CD14-positive monocyte (primary cell): ENCODE measurements at places on chromosomes 16 and 17. TPM values are rescaled to one million over a fixed set of nuclear protein-coding genes. Genes with fewer than 3 reads are reported as not detected.

DNA sequence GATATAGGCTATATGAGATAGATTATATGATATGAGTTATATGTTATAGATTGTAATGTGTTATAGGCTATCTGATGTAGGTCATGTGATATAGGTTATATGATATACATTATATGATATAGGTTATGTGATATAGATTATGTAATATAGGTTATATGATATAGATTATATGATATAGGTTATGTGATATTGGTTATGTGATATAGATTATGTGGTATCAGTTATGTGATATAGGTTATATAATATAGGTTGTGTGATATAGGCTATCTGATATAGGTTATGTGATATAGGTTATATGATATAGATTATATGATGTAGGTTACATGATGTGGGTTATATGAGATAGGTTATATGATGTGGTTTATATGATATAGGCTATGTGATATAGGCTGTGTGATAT is 68.5 kb downstream of the RGS9 start:
- no peaks in the 10 kb centered on the region for H3K27me3 ChIP-seq
- H3K4me3 ChIP-seq = no peak overlapping the region
- no peak overlapping the region for H3K27ac ChIP-seq
- peaks cover 12% of the 10 kb centered on the region for H3K4me1 ChIP-seq
- no peak for DNase-seq

- no peak for DNase-seq
- H3K27ac ChIP-seq = no peak overlapping the region
- no peak overlapping the region for H3K4me3 ChIP-seq
- H3K36me3 ChIP-seq = no peaks in the 10 kb centered on the region
- H3K4me1 ChIP-seq = no peaks in the 10 kb centered on the region
- no peaks in the 10 kb centered on the region for H3K27me3 ChIP-seq
Observed at GRCh38 chr16:50494501-50495491, 53.4 kb upstream of the NKD1 start.

DNA sequence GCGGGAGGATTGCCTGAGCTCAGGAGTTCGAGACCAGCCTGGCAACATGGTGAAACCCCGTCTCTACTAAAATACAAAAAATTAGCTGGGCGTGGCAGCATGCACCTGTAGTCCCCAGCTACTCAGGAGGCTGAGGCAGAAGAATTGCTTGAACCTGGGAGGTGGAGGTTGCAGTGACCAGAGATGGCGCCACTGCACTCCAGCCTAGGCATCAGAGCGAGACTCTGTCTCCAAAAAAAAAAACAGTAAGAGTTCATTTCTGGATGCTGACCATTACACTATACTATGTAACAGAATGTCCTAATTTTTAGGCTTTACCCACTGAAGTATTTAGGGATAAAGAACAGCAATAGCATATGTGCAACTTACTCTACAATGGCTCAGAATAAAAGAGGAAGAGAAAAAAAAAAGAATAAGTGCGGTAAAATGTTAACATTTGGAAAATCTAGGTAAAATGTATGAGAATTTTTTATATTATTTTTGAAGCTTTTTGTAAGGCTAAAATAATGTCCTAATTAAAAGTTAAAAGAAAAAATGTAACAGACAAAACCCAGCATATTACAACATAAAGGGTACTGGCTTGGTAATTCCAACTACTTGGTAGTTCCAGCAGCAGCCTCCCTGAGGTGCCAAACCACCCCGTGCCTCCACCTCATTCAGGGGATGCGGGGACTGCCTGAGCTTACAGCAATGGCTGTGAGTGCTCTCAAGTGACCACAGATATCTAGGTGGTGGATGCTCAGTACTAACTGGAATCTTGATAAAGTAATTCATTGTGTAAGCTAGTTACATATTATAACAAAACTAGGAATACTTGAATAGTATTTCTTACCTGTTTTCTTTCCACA is 10.9 kb downstream of the COPS3 start:
- no peaks in the 10 kb centered on the region for H3K27me3 ChIP-seq

GRCh38 chr16:81921843-81922584 is 89.3 kb downstream of the SDR42E1 start:
- H3K4me3 ChIP-seq = no peak overlapping the region
- peaks cover 84% of the 10 kb centered on the region for H3K36me3 ChIP-seq
- no peaks in the 10 kb centered on the region for H3K4me1 ChIP-seq
- no peaks in the 10 kb centered on the region for H3K27me3 ChIP-seq
- no peak overlapping the region for H3K27ac ChIP-seq
- DNase-seq = no peak

DNA sequence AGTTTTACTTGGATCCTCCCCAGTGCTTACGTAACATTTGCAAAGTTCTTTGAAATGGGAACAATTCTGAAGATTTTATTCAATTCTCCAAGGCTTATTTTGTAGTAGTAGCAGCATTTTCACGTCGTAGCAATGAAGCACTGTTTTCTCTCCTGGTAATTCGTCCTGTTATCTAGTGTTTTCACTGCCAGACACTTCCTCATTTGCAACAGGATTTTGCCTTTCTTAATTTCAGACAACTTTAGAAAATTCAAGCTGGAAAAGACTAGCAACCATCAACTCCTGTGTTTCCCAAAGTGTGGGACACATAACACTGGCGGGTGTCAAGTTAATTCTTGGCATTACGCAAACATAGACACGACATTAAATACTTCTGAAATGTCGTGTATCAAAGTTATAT is 131.6 kb downstream of the CHD9NB start:
- H3K27me3 ChIP-seq = no peaks in the 10 kb centered on the region
- H3K27ac ChIP-seq = no peak overlapping the region
- no peaks in the 10 kb centered on the region for H3K4me1 ChIP-seq
- H3K36me3 ChIP-seq = no peaks in the 10 kb centered on the region
- DNase-seq = no peak
- no peak overlapping the region for H3K4me3 ChIP-seq

DNA sequence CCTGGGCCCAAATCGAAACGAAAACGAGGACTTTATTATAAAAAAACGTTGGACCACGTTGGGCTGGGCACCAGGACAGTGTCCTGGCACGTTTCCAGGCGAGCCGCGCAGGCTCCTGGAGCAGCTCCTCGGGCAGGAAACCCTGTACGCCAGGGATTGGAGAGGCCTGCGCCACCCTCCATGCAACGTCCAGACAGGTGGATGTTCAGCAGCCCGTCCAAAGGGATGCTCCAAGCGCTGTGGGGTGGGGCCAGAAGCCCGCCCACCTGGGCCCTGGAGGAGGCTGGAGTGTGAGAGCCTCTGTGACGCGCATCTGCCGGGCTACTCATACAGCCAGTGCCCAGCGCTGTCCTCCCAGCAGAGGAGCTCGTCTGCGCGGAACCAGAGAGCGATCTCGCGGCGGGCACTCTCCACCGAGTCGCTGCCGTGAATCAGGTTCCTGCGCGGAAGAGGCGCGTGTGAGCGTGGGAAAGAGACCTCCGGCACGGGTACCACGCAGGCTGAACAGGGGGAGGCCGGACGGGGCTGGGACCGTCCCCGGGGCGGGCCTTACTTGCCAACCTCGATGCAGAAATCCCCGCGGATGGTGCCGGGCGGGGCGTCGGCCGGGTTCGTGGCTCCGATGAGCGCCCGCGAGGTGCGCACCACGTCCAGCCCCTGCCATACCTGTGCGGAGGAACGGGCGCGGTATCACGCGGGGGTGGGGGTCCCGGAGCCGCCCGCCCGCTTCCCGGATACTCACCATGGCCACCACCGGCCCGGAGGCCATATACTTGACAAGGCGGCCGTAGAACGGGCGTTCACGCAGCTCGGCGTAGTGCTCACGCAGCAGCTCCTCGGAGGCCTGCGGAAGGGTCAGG is 785 bp downstream of the NME3 start:
- H3K4me1 ChIP-seq = peaks cover 30% of the 10 kb centered on the region
- no peaks in the 10 kb centered on the region for H3K27me3 ChIP-seq
- H3K36me3 ChIP-seq = peaks cover 43% of the 10 kb centered on the region
- H3K27ac ChIP-seq = no peak overlapping the region
- H3K4me3 ChIP-seq = peak overlapping the region; percentile 49

DNA sequence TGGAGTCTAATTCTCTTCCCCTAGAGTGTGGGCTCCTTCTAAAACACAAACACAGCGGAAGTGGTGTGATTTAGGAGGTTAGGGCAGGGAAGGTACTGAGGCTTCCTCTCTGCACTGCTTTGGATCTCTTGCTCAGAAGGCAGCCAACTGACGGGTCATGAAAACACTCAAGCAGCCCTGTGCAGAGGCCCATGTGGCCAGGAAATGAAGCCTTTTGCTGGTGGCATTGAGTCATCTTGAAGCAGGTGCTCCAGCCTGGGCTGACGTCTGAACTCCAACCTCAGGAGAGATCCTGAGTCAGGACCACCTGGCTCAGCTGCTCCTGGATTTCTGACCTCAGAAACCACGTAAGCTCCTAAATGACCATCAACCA is 72.9 kb downstream of the MRM1 start:
- peaks cover 6% of the 10 kb centered on the region for H3K4me1 ChIP-seq
- DNase-seq = no peak

DNA sequence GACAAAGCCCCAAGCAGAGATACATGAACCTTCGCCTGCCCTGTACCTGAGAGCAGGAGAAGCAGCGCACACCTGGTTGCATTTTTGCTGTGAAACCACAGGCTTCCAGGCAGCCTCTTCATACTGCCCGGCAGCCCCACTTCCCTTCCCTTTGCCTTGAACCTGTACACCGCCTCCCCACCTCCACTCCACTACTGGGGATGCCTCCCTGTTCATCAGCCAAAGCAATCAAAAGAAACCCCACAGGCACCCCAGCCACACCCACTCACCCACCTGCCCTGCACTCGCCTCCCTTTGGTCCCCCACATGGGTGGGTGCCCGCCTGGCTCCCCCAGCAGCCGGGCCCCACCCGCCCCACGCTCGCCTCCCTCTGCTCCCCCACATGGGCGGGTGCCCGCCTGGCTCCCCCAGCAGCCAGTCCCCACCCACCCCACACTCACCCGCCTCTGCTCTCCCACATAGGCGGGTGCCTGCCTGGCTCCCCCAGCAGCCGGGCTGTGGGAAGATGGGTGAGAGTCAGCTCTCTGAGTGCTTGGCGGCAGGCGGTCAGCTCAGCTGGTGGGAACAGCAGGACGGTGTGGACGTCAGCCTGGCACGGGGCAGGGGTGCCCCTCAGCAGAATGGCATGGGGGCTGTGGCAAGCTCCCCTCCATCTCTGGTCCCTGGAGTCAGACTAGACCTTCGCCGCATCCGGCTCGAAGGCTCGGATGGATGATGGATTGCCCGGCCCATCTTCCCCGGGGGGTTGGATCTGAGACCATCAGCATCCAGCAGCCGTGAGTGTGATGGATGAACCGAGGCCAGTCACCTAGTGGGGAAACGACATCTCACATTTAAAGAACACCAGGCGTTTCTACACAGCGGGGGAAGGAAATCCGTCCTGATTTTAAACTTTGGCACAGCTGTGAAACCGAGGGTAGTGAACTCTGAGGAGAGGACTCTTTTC is 135.6 kb downstream of the BANP start:
- no peaks in the 10 kb centered on the region for H3K27me3 ChIP-seq
- H3K36me3 ChIP-seq = peaks cover 7% of the 10 kb centered on the region
- no peak overlapping the region for H3K4me3 ChIP-seq
- peaks cover 13% of the 10 kb centered on the region for H3K4me1 ChIP-seq
- H3K27ac ChIP-seq = no peak overlapping the region
- DNase-seq = no peak

- no peaks in the 10 kb centered on the region for H3K36me3 ChIP-seq
- no peak for DNase-seq
- peaks cover 3% of the 10 kb centered on the region for H3K27me3 ChIP-seq
- peak overlapping the region; percentile 30 for H3K4me3 ChIP-seq
- no peak overlapping the region for H3K27ac ChIP-seq
Observed at GRCh38 chr16:87016046-87017035, 300.9 kb downstream of the C16orf95 start.

DNA sequence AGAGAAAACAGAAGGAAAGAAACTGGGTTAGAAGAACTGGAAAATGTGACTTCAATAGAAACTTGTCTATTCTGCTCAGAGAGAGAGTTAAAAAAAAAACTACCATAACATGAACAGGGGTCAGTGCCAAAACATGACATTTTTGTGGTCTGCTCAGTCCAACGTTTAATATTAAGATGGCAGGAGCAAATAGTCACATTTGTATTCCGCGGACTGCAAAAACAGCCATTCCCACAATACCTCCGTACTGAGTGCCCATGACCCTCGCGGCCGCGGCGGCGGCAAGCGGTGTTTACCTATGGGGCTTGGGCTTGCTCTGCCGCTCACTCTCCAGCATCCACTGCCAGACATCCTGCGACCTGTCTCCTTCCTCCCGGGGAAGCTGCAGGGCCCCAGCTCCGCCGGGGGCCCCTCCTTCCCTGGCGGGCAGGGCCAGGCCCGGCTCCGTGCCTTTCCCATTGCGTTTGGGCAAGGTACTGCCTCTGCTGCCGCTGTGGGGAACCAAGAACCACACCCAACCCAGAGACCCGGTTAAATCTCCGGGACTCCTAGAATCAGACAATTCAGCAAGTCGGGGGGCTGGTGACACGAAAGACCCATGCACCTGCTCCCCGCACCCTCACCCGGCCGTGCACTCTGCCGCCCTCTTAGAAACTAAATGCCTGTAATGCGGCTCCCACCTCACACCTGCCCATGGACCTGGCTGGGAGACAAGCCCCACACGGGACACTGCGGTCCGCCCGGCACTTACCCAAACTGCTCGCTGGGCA is 24.7 kb downstream of the AXIN2 start:
- no peak overlapping the region for H3K27ac ChIP-seq
- H3K4me1 ChIP-seq = no peaks in the 10 kb centered on the region
- no peak for DNase-seq
- no peaks in the 10 kb centered on the region for H3K36me3 ChIP-seq
- H3K4me3 ChIP-seq = no peak overlapping the region
- no peaks in the 10 kb centered on the region for H3K27me3 ChIP-seq

DNA sequence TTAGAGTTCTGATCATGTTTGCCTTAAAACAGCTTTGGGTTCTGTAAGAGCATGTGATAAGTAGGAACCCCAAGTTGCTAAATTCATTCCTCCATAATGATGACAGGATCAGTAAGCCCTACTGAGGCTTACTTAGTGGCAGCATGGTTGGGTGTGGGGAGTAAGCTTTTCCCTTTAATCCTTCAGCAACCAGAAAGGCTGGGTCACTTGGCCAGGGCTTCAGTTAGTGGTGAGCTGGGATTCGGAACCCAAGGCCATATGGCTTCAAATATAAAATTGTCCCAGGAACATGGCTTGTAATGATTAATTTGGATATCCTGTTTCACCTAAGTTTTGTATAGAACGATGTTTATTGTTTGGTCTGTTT is 850 bp downstream of the GINS3 start:
- peak overlapping the region; percentile 72 for H3K4me3 ChIP-seq
- peaks cover 13% of the 10 kb centered on the region for H3K4me1 ChIP-seq
- no peaks in the 10 kb centered on the region for H3K36me3 ChIP-seq
- DNase-seq = no peak

DNA sequence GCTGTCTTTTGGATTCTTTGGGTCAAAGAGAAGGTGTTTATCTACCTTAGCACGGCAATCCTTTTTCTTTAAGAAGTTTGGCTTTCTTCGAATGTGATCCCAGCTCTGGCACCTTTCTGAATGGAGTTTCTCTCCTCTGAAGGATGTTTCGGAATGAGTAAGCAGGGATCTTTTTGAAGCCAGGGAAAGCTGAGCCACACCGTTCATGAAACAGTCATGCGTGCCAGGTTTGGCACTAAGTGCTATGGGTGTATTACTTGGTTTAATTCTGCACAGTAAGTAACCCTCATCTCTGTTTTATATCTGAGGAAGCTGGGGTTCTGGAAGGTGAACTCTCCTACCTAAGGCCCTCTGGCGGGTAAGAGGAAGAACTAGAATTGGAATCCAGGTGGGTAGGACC is 234.5 kb downstream of the NTN1 start:
- no peak overlapping the region for H3K4me3 ChIP-seq
- H3K27me3 ChIP-seq = no peaks in the 10 kb centered on the region
- H3K36me3 ChIP-seq = no peaks in the 10 kb centered on the region
- H3K4me1 ChIP-seq = no peaks in the 10 kb centered on the region
- DNase-seq = no peak

Gene IRX5
- polyA plus RNA-seq = 0.15 TPM in 2 replicates

Gene HS3ST3A1
- not detected for polyA plus RNA-seq

Gene GPR139
- not detected in 2 replicates for polyA plus RNA-seq
